ENCODE measurements at places on chromosomes 7 and 10.

GRCh38 chr7:77631820-77632219 lies 64.4 kb upstream of the RSBN1L start:
- no peak for DNase-seq

DNA sequence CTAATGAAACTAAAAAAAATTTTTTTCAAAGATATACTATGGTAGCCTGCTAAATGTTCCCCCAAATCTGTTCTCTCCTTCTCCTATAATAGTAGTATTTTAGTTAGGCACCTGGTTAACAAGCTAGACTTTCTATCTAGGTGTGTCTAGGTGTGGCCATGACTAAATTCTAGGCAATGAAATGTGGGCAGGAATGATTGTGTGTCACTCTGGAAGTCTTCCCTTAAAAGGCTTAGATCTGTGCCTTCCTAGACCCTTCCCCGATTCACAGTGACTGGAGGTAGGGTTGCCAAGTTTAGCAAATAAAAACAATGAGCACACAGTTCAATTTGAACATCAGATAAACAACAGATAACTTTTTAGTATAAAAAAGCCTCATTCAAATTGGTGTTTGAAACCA lies 8.3 kb upstream of the ARHGAP21 start:
- no peak for DNase-seq

GRCh38 chr10:33087152-33087551 lies 129.1 kb upstream of the ITGB1 start:
- no peak for DNase-seq

DNA sequence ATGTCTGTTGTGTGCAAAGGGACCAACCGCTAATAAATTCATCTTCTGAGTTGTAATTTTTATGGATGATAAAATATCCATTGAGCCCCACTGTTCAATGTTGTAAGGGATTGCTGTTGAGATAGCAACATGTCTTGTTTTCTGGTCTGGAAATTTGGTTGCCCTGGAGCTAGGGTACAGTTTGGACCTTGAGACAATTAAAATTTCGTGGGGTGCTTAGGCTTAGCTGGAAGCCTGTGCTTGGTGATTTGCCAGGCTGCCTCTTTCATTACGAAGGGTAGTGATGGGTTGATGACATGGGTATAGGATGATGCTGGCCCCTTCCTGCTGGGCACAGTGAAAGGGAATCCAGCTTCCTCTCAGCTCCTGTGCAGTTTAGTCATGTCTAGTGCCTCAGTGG lies 43.6 kb downstream of the PLCE1 start:
- no peak for DNase-seq

DNA sequence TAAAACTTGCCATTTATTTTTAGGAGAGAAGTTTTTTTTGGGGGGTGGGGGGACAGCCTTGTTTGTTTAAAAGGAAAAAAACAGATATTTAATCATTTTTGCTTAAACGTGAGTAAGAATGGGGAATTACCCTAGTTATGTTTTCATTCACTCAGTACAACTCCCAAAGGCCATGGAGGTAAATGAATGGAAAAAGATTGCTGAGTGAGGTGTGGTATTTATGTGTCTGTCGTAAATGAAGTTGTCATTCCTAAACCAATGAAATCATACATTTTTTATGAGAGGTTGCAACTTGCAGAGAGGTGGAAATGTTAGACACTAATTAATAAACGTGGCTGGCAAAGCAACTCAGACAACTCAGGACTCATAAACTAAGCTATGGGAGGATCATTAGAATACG lies 218.1 kb downstream of the CELF2 start:
- DNase-seq: no peak

GRCh38 chr7:11300241-11300640 lies 326.6 kb downstream of the PHF14 start:
- DNase-seq: no peak

GRCh38 chr10:71888623-71889387 lies 37.8 kb upstream of the PSAP start:
- no peak for DNase-seq

GRCh38 chr10:96890172-96890513 lies 58.0 kb downstream of the LCOR start:
- no peak for DNase-seq

- no peak for DNase-seq
Observed at GRCh38 chr10:97069576-97070362, 116.0 kb downstream of the SLIT1 start.

DNA sequence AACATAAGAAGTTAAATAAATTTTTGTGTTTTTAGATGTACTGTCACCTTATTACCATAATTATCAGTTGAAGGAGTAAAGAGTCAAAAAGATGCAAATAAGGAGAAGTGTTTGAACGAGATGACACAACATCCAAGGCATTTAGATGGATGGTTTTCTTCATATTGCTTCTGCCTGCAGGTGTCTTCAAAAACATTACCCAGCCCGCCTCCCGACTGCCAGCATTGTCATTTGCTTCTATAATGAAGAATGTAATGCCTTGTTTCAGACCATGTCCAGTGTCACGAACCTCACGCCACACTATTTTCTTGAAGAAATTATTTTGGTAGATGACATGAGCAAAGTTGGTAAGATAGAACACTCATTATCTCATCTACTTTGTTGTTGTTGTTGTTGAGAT lies 26.6 kb downstream of the GALNTL5 start:
- DNase-seq: no peak

DNA sequence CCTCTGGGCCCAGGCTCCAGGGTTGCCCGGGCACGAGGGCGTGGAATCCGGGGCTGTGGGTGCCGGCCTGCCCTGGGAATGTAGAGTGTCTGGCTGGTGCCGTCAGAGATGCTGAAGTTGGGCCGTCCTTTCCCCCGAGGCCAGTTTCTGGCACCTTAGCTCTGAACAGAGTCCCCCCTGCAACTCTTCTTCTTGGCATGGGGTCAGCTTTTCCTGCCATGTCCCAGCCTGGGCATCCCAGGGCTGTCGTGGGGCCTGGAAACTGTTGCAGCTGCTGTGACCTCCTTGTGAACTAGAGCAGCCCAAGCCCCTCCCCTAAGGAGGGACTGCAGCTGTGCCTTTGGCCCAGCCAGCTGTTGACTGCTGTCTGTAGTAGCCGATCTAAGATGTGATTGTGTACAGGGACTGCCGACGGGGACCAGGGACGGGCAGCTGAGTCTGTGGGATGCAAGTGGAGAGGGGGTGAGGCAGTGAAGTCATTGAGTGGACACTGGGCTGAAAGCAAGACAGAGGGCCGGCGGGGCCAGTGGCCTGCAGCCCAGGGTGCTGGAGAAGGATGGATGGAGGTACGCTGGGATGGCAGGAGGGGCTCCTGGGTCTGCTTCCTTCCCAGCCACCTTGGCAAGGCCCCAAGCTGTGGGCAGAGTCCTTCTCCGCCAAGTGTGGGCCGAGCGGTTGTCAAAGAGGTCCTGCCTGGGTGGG lies 35.8 kb downstream of the GBX1 start:
- no peak for DNase-seq

DNA sequence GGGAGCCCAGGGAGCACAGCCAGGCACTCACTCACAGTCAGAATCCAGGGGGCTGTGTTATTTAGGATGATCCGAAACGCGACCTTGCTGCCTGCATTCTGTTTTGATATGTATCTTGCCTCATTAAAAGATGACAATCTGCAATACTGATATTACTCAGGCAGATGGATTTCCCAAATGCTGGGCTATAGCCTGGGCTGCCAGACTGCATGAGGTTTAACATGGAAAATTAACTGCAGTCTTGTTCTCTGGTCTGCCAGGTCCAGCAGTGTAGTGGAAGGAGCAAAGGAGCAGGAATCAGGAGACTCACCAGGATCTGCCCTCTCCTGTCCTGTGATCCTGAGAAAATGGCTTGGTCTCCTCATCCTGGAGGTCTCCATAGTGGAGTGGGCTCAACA lies 258.1 kb downstream of the PAXIP1 start:
- no peak for DNase-seq

- no peak for DNase-seq
Observed at GRCh38 chr10:48461623-48462481, 143.0 kb downstream of the ARHGAP22 start.

Measured in activated CD4-positive, CD25-positive, alpha-beta regulatory T cell treated with anti-CD3 and anti-CD28 coated beads, Interleukin-2, amount 50 U/mL, for 16 hours (primary cell).